Hypothalamus (tissue), 51 donors: ENCODE measurements at places on chromosomes 7 and 10.
A peak's percentile ranks its signal among the peaks of the same experiment; 100 is the strongest.

- DNase-seq = no peak
Observed at GRCh38 chr7:57482-58255, 134.7 kb upstream of the FAM20C start.

DNA sequence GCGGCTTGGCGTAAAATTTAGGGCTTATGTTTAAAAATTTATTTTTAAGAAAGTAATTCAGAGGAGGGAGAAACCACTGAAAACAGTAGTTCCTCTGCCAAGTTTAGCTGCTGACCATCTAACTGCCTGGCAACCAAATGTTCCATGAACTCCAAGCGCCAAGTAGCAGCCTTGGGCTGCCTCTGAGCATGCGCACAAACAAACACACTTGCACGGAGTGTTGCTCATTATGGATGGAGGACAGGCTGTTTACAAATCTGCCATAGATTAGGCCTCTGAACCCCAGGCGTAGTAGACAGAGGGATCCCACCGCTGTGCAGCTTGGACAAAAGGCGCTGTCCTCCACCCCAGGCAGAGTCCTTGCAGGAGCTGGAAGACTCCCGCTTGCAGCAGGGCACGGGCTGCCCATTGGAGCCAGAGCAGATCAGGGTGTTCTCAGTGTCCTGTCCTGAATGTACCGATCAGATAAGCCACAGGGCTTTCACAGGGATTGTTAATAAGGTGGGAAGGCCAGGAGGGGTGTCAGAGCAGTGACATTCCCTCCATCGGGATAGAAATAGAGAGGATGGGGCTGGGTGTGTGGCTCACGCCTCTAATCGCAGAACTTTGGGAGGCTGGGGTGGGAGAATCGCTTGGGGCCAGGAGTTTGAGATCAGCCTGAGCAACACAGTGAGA is 47.7 kb upstream of the LYZL1 start:
- DNase-seq = peak; percentile 45

DNA sequence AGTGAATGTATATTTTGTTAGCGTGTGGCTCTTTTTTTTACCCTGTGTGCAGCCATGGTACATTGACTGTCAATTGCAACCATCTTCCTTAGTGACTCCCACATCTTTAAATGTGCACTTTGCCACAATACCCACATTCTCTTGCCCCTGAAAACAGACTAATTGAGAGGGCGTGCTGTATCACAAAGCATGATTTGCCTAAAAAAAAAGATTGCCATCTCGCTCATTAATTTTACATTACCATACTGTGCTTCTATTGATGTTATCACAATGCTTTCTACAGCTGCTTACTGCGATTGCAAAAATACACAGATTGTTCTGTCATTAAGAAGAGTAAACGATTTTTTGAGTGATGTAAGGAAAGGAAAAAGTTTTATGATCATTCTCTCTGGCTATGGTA is 613.1 kb upstream of the NRP1 start:
- DNase-seq = no peak

DNA sequence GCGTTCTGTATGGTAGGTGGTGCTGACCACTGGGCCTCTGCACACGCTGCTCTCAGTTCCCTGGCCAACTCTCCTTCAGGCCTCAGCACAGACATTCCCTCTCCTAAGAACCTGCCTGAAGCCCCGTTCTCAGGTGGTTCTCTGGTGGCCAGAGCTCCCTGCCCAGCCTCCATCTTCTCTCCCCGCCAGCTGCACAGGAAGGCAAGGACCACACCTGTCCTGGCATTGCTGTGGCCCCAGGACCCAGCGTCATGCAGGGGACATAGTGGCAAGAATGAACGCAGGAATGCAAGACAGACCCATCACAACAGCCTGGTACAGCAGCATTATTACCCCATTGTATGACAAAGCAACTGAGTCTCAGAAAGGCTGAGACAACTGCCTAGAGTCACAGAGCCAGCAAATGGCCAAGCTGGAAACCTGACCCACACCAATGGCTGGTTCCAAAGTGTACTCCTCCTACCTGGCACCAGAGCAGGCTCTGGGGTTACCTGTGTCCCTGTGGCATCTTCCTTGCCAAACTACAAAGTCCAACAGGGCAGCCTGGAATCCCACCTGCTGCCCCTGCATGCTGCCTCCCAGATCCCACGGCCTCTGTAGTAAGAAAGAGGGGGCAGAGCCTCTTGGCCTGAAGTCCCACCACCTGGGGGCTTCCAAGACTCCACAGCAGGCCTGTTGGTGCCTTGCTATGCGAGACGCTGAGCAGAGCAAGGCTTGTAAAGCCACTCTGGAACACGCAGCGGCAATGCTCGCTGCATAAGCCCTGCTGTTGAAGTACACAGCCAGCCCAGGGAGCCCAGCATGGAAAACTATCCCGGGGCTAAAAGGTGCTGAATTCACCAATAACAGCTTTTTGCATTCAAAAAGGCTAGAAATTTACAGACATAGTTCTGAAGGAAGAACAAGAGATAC is 73.3 kb downstream of the CHST15 start:
- no peak for DNase-seq

GRCh38 chr7:156907656-156908055 is 14.7 kb upstream of the LMBR1 start:
- no peak for DNase-seq
